ENCODE measurements at places on chromosomes 6 and 20.

DNA sequence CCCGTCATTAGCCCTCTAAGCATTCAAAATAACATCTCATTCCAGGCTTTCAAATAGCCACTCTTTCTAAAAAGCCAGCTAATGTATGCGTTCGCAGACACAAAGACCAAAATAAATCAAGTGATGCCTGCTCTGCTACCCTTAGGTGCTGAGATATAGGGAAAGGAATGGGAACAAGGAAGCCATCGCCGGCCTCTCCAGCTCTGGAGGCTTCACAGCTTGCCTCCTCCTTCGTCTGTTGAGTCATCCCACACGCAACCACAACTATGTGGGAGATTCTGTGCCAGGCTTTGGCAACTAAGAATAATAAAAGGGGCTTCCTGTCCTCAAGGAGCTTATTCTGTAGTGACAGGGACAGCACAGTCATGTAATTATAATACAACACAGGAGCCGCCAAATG lies 27.3 kb upstream of the SLC22A23 start:
- DNase-seq: no peak

- DNase-seq: no peak
Observed at GRCh38 chr6:112215488-112216284, 38.7 kb downstream of the LAMA4 start.

DNA sequence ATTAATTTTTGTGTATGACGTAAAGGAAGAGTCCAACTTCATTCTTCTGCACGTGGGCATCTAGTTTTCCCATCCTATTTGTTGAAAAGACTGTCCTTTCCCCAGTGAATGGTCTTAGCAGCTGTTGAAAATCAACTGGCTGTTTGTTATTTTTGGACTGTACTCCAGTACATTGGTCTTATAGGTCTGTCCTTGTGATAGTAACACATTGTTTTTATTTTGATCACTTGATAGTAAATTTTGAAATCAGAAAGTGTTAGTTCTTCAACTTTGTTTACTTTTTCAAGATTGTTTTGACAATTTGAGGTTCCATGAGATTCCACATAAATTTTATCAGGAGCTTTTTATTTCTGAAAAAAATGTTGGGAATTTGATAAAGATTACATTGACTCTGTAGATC lies 280.2 kb upstream of the FOXQ1 start:
- no peak for DNase-seq

GRCh38 chr20:39879296-39879695 lies 809.7 kb downstream of the MAFB start:
- DNase-seq: no peak

DNA sequence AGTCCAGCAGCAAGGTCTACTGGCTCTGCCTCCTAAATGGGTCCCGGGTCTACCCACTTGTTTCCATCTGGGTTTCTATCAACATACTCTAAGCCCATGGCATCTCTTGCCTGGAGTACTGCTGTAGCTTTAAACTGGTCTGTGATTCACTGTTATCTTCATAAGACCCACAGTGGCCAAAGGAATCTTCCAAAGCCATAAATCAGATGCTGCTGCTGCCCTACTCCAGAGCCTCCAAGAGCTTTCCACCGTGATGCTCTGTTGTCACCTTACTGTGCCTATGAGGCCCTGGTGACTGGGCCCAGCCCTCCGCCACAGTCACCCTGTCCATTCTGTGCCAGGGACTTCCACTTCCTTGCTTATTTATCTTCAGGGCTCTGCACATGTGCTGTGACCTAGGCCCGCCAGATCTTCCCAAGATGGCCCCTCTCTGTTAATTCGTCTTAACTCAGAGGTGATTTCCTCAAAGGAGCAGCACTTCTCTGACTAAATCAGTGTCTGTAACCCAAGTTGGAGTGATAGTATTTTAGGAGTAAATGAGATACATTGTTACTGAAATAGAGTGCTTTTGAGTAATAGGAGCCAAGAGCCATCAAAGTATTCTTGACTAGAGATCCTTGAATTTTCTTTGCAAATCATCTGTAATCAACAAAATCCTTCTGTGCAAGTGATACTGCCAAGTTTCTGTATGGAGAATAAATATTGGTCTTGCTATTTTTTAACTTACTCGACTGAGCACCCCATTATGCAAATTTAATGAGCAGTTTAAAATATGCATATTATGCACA lies 102.5 kb downstream of the PPP1R14C start:
- DNase-seq: no peak

GRCh38 chr6:31162463-31163165 lies 4.2 kb downstream of the TCF19 start:
- no peak for DNase-seq

All from vagina (tissue), 2 donors.